ENCODE measurements at places on chromosomes 13 and 19. TPM values are rescaled to one million over a fixed set of nuclear protein-coding genes. Genes with fewer than 3 reads are reported as not detected.
A peak's percentile ranks its signal among the peaks of the same experiment; 100 is the strongest.

DNA sequence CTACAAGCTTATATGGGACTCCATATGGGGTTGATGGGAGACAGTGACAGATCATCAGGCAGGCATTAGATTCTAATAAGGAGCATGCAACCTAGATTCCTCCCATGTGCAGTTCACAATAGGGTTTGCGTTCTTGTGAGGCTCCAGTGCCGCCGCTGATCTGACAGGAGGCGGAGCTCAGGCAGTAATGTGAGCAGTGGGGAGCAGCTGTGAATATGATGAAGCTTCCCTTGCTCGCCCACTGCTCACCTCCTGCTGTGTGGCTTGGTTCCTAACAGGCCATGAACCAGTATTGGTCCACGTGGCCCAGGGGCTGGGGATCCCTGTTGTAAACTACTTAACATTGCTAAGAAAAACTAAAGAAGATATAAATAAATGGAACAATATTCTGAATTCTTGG, 378.4 kb downstream of the KCNRG start:
- no peak for DNase-seq

DNA sequence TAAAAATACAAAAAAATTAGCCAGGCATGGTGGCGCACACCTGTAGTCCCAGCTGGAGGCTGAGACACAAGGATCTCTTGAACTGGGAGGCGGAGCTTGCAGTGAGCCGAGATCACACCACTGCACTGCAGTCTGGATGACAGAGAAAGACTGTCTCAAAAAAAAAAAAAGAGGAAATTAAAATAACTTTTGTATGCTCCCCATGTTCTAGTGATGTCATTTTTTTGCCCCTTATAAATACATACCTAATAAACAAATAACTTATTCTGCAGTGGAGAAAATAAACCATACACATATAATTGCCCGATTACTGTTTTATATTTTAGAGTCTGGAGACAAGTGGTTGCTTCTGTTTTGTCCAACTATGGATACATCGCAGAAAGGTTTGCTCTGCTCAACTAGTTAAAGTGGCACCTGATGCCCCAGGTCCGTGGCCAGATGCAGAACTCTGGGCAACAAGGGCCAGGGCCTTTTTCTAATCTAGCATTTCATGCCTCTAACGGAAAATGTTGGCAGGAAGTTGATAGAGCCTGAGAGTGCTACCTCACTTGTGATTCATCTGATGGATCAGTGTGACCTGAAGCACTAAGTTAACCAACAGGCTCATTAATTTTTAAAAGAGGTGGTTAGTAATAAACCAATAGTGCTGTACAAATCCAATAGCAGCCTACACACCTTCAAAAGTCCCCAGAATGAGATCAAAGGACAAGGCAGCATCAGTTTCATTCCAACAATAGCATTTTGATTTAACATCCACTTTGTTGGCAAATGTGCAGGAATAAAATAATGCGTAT, 18.8 kb downstream of the UBE2L5 start:
- no peak for DNase-seq

GRCh38 chr19:47239610-47240296, 8.8 kb upstream of the BBC3 start:
- DNase-seq, result peak; percentile 90

DNA sequence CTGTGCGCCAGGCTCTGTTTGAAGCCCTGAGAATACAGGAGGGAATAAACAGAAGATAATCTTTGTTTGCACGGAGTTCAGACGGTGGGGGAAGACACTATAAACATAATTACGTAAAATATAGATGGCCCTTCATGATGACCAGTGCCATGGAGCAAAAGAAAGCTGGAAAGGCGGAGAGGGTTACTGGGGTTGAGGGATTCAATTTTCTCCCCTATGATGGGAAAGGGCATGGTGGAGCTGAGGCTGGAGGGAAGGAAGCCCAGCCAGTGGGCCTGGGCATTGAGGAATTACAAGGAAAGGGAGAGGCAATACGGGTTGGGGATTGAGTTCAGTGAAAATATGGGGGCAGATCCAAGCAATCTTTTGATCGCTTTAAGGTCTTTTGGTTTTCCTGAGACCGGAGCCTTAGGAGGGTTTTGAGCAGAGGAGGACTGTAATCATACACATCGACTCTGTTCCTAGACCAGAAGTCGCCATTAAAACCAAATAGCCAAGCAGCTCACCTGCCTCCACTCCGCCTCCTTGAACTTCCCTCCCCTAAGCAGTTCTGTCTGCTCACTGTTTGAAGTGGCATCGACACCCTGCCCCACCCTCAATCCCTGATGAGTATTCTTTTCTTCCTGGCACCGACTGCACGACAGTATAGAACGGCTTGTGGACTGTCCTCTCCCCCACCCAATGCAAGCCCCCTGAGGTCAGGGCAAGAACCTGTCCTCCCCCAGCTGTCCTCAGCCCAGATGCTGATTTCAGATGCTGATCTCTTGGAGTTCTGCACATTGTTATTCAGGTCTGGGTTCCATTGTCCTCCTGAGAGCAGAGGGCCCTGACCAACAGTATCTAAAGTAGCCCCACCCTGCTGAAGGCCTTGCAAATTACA, 813 bp upstream of the ZNF296 start:
- DNase-seq, result no peak

GRCh38 chr13:77893066-77893465, 25.6 kb downstream of the EDNRB start:
- no peak for DNase-seq

GRCh38 chr13:52955472-52955874, 73.1 kb upstream of the OLFM4 start:
- DNase-seq, result no peak

- DNase-seq, result no peak
Observed at GRCh38 chr13:93872376-93872775, 607.1 kb downstream of the DCT start.

DNA sequence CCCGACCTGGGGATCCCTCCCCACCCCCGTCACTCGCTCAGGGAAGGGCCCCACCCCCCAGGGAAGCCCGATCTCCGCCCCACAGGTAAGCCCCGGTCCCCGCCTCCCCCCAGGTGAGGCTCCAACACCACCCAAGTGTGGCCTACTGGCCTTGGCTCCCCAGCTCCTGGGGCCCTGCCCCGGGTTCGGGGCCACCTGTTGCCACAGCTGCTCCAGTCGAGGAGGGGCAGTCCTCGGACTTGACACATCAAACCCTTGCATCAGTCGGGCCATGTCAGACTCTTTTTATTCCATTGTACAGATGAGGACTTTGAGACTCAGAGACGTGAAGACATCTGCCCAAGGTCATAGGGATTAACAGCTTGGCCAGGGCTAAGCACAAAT, 512 bp downstream of the CC2D1A start:
- DNase-seq, result no peak

- no peak for DNase-seq
Observed at GRCh38 chr13:87094646-87095045, 576.5 kb upstream of the SLITRK5 start.

DNA sequence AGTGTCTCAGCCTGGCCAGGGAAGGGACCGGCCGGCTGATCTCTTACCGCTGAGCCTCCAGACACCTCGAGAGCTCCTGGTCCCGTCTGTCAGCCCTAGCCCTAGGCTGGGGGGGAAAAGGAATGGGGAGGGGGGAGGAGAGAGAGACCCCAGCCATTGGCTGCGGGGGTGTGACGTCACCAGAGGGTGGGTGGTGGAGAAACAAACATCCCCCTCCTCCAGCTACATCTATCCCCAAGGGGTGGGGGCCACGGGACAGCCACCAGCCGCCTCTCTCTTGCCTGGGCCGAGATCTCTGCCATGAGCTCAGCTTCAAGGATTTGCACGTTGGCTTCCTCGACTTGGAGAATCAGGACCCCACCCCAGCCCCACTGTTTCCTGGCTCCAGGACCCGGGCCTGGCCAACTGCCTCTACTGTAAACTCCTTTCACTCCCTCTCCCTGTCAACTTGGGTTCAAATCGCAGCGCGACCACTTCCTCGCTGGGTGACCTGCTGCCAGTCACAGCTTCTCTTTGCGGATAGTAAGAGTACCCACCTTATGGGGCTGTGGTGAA, at the start of gene PRX:
Gene PRX, minus strand, starts transcription at position 88 of the 555 bp plus-strand sequence. CDS start 5,446 bp downstream, outside the sequence.
- DNase-seq, result no peak

DNA sequence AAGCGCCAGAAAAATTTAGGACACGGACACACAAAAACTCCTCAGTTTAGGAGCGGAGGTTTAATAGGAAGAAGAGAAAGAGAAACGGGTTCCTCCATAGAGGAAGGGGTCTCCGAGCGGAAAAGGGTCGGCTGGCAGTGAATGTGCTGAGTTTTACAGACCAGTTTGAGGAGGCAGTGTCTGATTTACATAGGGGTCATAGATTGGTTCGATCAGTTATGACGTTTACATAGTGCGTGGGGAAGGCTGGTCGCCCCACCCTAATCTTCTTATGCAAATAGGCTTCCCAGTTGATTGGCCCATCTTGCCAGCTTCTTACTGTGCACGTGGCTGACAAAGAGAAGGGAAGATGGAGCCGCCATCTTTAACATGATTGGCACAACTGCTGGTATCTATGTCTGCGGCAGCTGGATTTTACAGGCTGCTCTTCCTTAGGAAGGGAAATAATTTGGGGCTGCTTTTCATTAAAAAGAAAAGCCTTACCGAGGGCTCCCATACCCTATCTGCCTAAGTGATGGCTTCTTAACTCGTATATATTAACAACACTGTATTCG, 1.2 kb upstream of the ZNF225 start:
- DNase-seq, result no peak

- no peak for DNase-seq
Observed at GRCh38 chr13:36490055-36490454, 57.8 kb downstream of the CCNA1 start.

GRCh38 chr19:29890392-29890791, 51.6 kb upstream of the URI1 start:
- no peak for DNase-seq

- no peak for DNase-seq
Observed at GRCh38 chr19:14342809-14343208, 38.4 kb upstream of the ADGRE5 start.

- DNase-seq, result no peak
Observed at GRCh38 chr13:71454509-71454908, 412.5 kb downstream of the DACH1 start.

- DNase-seq, result no peak
Observed at GRCh38 chr19:15318241-15318691, 14.1 kb downstream of the BRD4 start.

DNA sequence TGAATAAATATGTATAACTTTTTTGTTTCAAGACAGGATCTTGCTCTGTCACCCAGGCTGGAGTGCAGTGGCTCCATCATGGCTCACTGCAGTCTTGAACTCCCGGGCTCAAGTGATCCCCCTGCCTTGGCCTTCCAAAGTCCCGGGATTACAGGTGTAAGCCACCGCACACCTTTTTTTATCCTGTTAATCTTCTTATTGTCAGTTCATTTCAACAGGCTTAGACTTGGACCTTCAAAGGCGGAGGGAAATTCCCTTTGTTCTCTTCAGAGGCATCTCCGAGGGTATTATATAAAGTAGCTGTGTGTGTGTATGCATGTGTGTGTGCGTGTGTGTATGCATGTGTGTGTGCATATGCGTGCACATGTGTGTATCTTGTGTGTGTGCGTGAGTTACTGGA, 35.0 kb downstream of the SUGP2 start:
- no peak for DNase-seq

- DNase-seq, result peak; percentile 55
Observed at GRCh38 chr19:13986348-13986904, 19.7 kb downstream of the RFX1 start.

DNA sequence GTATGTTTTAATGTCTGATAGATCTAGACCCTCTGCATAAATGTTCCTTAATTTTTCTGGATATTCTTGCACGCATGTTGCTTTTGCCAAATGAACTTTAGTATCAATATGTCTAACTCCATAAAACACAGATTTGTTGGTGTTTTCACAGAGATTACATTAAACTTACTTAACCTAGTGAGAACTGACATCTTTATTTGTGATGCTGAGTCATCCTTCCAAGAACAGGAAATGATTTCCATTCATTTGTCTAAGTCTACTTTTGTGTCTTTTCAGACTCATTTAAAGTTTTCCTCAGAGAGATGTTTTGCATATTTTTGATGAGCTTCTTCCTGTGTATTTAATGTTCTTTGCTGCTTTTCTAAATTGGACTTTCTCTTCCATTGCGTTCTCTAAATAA, 184.0 kb downstream of the SLC7A1 start:
- no peak for DNase-seq

DNA sequence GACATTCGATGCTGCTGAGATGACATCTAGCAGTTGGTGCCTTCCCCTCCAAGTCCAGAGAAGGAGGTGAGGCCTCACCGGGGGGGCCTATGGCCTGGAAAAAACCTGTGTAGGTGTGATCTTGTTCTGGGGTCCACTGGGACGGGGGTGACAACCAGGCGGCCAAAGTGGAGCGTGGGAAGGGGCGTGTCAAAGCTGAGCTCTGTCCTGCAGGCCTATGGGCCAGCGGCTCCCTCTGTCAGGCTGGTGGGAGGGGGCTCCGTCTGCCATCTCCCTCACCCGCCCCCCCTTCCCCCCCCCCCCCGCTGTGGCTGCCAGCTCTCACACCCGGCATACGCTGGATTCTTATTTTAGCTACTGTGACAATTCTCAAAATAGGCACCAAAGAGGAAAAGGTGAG, 56.7 kb upstream of the UQCRFS1 start:
- DNase-seq, result no peak

DNA sequence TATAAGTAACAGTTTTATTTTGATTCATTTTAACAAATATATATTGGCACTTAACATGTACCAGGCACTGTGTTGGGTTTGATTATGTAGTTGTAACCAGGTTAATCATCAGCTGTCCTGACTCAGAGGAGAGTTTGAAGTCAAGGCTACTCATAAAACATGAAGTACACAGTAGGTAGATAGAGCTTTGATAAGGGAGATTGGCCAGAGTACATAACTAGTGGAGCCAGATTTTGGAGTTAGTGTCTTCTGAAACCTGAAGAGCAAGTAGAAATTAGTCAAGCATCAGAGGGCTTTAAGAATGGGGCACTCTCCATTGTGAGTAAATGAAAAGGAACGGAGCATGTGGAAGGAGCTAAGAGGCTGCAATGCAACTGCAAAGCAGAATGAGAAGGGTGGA, 333.9 kb downstream of the RFC3 start:
- DNase-seq, result no peak

DNA sequence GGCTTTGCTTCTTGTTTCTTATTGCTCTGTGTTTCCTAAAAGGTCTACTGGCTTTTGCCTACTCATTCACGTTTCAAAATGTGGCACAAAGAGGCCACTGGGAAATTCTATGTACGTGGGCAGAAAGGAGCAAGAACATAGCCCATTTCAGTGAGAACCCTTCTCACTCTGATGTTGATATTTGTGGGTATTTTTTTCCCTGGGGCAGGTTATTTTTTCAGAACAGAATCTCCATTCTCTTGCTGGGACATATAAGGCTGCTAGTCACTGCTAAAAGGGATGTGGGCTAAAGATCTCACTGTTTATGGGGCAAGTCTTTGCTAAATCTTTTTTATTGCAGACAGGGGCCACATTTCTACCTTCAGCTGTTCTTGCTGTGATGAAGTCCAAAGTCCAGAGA, 27.1 kb downstream of the EDNRB start:
- no peak for DNase-seq

SERPINE3 gene
- total RNA-seq, result 0.16 TPM

ZNF418 gene
- total RNA-seq, result 64.3 TPM

NUCB1 gene
- 42.6 TPM for total RNA-seq

SPC24 gene
- total RNA-seq, result 6.4 TPM

RPS15 gene
- total RNA-seq, result 252 TPM

EDDM13 gene
- total RNA-seq, result not detected

IZUMO2 gene
- total RNA-seq, result not detected

PRX gene
- total RNA-seq, result 2.5 TPM
